ENCODE measurements at places on chromosomes 5 and 9. TPM values are rescaled to one million over a fixed set of nuclear protein-coding genes. Genes with fewer than 3 reads are reported as not detected.

The ELAVL2 gene
- 0.14 TPM for total RNA-seq

The FAM169A gene
- 4.6 TPM for total RNA-seq

The FREM1 gene
- total RNA-seq, result 4.4 TPM

The DPM2 gene
- 11.6 TPM for total RNA-seq

The AIF1L gene
- 12.2 TPM for total RNA-seq

The CDH6 gene
- 3.3 TPM for total RNA-seq

The ZNF608 gene
- total RNA-seq, result 10.3 TPM

The PDE8B gene
- total RNA-seq, result 5.6 TPM

GRCh38 chr9:112091810-112092209 is 83.3 kb downstream of the SUSD1 start:
- no peak for DNase-seq

DNA sequence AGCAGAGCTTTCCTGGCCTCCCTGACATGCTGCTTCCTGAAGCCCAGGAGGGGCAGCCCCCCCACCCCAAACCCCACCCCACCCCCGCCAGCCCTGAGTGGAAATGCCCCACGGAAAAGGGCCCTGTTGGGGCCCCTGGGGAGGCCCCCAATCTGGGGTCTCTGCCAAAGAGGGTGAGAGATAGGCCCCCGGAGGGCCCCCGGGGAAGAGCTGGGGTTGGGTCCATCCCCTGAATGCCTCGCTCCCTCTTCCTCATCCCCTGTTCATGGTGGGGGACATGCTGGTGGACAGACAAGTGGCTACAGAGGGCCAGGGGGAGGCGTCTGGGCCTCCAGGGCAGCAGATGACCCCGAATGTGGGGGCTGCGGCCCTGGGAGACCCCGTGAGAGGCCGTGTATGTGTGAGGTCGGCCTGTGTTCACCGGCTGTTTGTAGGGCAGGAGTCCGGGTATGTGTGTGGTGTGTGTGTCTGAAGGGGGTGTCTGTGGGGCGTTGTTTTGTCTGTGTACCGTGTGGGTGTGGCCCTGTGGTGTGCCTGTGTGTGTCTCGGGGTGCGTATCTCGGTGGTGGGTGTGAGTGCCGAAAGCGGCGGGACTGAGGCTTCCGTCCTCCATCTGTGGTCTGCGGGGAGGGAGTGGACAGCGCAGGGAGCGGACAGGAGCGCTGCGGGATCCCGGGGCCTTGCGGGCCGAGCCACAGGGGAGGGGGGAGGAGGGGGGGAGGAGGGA is 11.3 kb downstream of the C9orf50 start:
- DNase-seq, result peak; percentile 57

DNA sequence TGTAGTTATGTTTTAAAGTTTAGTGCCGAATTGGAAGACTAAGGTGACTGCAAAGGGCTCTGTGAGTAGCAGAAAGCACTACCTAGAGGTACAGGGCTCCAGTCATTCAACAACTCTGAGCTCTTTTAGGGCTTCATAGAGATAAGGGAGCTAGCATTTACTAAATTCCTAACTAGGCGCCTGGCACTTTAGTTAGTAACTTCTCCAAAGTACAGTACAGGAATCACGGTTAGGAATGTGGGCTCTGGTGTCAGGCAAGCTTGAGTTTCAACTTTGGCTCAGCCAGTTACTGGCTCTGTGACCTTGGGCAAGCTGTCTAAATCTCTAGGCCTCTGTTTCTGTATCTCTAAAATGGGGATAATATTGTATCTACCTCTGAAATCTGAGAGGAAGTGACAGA is 115.3 kb downstream of the SLIT3 start:
- no peak for DNase-seq

DNA sequence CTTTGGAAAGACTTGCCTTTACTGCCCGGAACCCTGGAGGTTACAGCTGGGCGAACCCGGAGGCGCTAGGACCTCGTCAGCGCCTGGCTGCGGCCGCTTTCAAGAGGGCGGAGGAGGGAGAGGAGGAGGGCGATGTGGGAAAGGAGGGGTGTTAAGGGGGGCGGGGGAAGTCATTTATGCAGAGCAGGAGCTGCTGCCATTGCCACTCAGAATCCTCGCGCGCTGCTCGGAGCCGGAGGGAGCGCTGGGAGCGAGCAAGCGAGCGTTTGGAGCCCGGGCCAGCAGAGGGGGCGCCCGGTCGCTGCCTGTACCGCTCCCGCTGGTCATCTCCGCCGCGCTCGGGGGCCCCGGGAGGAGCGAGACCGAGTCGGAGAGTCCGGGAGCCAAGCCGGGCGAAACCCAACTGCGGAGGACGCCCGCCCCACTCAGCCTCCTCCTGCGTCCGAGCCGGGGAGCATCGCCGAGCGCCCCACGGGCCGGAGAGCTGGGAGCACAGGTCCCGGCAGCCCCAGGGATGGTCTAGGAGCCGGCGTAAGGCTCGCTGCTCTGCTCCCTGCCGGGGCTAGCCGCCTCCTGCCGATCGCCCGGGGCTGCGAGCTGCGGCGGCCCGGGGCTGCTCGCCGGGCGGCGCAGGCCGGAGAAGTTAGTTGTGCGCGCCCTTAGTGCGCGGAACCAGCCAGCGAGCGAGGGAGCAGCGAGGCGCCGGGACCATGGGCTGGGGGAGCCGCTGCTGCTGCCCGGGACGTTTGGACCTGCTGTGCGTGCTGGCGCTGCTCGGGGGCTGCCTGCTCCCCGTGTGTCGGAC is at the start of gene PCSK5:
PCSK5 (plus strand) TSS at position 202 of the 805 bp plus-strand sequence; CDS start at position 711, 509 bp downstream.
- DNase-seq, result peak; percentile 87

DNA sequence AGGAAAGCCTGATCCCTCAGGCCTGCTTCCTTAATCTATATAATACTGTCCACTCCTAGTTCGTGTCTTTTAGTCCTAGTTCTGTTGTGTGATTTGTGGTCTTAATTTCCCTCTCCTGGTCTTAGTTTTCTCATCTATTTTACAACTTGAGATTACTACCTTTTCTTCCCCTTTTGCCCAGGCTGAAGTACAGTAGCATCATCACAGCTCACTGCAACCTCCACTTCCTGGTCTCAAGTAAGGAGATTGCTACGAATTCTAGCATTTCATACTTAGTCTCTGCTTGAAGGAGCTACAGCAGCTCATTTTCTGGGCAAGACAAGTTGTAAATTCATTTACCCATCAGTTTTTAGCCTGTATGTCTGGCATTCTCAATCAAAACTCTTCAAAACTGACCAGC is 5.5 kb downstream of the TRIM32 start:
- no peak for DNase-seq

- DNase-seq, result peak; percentile 69
These were observed 16.5 kb downstream of the ASS1 start for GRCh38 chr9:130461218-130461630.

DNA sequence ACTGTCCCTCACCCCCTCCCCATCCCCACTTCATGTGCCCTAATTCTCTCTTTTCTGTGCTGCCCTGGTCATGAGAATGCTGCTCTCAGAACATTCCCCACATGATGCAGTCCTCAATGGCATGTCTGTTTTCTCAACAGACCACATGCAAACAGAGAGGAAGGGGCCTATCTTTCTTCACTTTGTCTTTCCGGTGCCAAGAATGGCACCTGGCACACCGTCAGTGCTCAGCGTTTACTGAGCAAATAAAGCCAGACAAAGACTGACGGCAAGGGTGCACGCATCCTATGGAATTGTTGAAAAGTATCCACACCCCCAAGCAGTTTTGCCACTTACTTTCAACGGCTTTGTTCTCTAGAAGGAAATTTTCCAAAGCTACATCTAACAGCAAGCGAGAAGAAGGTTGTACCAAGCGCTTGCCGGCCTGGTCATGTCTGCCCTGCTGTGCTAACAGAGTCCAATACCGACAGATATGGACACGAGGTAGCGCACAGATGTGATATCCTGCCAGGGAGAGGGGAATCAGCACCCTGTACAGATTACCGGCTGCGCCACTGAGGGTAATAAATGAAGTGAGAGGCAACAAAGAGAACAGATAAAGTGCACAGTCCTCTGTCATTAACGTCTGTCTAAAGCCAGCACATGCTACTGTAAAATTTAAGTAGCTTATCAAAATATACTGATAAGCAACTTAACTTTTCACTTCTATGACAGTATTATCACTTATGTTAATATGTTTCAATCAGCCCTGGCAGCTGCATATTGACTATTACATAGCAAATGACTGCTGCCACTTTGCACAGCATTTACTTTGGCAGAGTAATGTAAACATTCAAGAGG is 251.7 kb downstream of the DENND1A start:
- DNase-seq, result no peak

DNA sequence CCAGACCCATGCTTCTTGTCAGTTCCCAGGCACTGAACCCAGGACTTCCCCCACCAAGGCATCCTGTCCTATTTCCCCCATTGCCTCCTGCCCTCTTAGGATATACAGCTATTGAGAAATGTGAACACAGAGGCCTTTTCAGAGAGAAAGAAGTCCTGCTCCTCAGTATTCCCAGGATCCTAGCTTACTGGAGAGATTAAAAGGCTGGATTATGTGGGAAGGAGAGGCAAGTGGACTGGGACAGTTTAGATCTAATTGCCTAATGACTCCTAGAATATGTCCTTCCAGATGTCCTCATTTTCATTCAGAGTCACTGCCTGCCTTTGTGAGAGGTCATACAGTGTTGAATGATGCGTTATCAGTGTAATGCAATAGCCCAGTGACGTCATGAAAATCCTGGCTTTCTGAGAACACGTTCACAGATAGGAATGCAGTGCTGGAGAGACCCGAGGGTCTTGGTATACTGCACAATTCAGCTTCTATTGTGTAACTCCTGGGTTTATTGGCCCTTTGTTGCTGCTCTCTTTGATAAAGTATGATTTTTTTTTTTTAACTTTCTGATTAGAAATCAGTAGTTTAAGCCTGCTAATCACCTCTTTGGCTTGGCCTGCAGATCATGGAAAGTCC is 26.2 kb downstream of the WWC1 start:
- DNase-seq, result no peak

Data from heart right ventricle (tissue), 16 donors.